ENCODE measurements at places on chromosomes 11 and 22.

DNA sequence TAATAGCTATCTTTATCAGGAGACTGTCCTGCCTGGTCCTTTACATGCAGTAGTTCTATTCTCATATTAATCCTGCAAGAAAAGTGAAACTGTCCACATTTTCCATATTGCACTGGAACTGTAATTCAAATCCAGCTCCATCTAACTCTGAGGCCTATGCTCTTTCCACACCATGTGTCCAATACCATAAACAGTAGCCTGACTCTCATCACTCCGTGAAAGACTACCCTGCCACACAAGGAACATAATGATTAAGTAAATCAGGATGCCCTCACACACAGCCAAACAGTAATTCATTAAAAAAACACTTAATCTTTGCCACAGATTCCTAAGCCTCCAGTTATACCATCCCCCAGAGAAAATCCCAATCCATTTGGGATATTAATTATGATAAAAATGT is 285.3 kb upstream of the PITPNB start:
- no peak for DNase-seq

- peak; percentile 87 for DNase-seq
These were observed 29.0 kb downstream of the TTLL1 start for GRCh38 chr22:43060183-43060582.

GRCh38 chr11:60455531-60456042 is at the start of gene MS4A1:
TSS of gene MS4A1 (plus strand) at chr11:60455847. CDS start at chr11:60462375, 6,528 bp downstream.
- no peak for DNase-seq

- peak; percentile 44 for DNase-seq
These were observed 149.8 kb downstream of the CCDC34 start for GRCh38 chr11:27213232-27213660.

- no peak for DNase-seq
These were observed 385.0 kb downstream of the CTTN start for GRCh38 chr11:70783356-70783755.

GRCh38 chr11:64919627-64920026 is 2.6 kb upstream of the ATG2A start:
- DNase-seq = no peak

DNA sequence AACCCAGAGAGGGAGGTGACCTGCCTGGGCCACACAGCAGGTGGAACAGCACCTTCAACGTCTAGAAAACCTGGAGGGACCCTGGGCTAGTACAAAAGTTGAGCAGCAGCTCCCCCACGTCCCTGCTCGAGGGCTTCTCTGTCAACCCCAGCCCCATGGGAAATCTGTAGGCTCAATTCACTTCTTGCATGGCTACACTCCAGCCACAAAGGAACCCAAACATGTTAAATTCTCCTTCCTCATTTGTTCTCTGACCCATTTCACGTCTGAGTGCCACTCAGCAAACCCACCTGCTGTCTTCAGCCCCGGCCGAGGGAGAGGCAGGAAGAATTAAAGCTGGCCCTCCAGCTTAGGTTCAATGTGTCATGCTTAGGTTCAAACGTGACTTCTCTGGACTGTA is 418.5 kb downstream of the MIAT start:
- no peak for DNase-seq

- peak; percentile 93 for DNase-seq
These were observed 58.2 kb upstream of the THY1 start for GRCh38 chr11:119481021-119481666.

- no peak for DNase-seq
These were observed 8.8 kb upstream of the ST14 start for GRCh38 chr11:130150790-130151189.

DNA sequence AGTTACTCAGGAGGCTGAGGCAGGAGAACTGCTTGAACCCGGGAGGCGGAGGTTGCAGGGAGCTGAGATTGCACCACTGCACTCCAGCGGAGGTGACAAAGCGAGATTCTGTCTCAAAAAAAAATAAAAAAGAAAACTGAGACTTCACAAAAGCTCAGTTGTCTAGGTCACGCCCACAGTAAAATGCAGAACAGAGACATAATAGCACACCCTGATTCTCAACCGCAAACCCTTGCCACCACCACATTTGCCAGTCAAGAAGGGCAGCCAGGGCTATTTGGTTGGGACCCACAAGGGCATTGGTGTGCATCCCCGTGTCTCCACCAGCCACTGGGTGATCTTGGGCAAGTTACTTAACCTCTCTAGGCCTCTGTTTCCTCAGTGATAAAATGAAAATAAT is 25.4 kb downstream of the CREB3L1 start:
- DNase-seq = no peak

GRCh38 chr11:832529-833113 is at the start of gene CD151:
TSS of gene CD151 (plus strand) at chr11:832952. CDS start at chr11:836070, 3,118 bp downstream.
- peak; percentile 81 for DNase-seq

GRCh38 chr22:49255154-49255553 is 572.5 kb downstream of the BRD1 start:
- DNase-seq = no peak

GRCh38 chr11:10379022-10379421 is 74.1 kb downstream of the ADM start:
- peak; percentile 41 for DNase-seq

DNA sequence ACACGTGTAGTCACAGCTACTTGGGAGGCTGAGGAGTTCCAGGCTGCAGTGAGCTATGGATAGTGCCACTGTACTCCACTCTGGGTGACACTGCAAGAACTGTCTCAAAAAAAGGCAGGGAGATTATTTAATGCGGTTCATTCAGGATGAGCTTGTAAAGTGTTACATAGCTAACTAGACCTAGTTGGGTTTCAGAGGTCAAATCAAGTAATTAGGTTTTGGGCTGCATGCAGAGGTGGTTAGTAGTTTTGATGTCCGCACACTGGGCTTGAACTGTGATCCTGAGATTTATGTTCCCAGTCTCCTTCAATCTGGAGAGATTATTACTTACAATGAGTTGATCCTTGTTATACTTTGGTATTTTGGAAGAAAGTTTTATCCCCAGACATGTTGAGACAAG is 2.1 kb upstream of the RBM4 start:
- no peak for DNase-seq

DNA sequence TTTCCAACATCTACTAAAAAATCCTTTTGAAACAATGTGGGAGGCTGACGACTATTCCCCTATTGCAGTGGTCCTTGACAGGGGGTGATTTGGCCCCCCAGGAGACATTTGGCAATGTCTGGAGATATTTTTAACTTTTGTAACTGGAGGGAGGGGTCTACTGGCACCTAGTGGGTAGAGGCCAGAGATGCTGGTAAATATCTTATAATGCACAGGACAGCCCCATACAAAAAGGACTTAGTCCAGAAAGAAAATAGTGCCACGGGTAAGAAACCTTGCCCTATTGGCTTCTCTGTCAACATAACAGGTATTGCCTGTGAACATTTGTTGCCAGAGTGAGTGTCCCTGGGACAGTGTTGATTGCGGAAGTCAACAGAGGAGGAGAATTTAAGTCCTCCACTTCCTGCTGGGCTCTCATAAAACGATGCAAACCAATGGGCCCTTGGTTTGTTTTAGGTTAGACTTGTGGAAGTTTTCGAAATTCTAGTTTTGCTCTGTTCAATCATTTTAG is 101.6 kb downstream of the MAML2 start:
- no peak for DNase-seq

- DNase-seq = no peak
These were observed 1376.0 kb downstream of the TBC1D22A start for GRCh38 chr22:48138427-48138826.

DNA sequence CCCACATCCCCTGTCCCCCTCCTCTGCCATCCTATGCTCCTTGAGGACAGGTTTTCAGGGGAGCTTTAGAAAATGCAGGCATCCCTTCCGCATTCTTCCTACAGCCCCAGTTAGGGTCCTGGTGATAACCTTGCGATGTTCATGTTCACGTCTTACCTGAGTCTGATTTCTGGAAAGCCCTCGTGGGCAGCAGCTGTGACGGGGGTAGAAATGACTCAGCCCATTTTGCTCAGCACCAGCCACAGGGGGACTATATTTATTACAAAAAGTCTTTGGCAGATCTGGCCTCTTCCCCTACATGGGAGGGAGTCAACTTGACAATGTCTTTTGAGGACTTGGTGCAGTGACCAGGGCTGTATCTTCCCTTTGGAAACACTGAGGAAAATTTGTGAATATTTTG is 12.3 kb downstream of the PKNOX2 start:
- DNase-seq = no peak

DNA sequence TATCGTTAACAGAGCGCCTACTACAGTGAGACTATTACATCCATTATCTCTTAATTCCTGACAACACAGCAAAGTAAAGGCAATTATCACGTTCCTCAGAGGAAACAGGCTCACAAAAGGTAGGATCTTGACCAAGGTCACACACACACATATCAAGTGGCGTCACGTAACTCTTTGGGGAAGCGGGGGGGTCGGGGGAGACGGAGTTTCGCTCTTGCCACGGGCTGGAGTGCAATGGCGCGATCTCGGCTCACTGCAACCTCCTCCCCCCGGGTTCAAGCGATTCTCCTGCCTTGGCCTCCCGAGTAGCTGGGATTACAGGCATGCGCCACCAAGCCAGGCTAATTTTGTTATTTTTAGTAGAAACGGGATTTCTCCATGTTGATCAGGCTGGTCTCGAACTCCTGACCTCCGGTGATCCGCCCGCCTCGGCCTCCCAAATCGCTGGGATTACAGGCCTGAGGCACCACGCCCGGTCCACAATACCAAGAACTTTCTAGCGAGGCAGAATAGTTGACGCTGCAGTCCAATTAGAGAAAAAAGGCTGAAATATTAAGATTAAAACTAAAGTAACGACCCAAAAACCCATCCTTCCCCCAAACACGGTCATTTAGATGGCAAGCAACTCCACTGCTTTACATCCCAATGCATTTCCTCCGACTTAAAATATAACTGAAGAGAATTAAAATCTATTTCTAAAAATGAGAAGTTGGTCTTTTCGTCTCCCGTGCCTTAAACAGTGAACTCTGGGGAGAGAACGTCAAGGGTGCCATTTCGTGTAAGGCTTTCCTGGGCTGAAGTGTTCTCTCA is 1.2 kb downstream of the DDX17 start:
- DNase-seq = peak; percentile 59

GRCh38 chr22:31680861-31681341 is 18.9 kb upstream of the PISD start:
- no peak for DNase-seq

- DNase-seq = no peak
These were observed 66.9 kb downstream of the KCNQ1 start for GRCh38 chr11:2511421-2512369.

GRCh38 chr11:96229354-96229977 is 113.5 kb downstream of the MAML2 start:
- DNase-seq = no peak

DNA sequence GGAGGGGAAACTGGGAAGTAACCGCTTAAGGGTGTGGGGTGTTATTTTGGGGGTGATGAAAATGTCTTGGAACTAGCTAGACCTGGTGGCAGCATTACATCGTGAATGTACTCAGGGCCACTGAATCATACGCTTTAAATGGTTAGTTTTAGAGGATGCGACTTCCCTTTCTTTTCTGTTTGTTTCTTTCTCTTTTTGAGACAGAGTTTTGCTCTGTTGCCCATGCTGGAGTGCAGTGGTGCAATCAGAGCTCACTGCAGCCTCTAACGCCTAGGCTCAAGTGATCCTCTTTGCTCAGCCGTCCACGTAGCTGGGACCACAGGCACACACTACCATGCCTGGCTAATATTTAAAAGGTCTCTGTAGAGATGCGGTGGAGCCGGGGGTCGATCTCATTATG is 5.6 kb upstream of the MIAT start:
- no peak for DNase-seq

DNA sequence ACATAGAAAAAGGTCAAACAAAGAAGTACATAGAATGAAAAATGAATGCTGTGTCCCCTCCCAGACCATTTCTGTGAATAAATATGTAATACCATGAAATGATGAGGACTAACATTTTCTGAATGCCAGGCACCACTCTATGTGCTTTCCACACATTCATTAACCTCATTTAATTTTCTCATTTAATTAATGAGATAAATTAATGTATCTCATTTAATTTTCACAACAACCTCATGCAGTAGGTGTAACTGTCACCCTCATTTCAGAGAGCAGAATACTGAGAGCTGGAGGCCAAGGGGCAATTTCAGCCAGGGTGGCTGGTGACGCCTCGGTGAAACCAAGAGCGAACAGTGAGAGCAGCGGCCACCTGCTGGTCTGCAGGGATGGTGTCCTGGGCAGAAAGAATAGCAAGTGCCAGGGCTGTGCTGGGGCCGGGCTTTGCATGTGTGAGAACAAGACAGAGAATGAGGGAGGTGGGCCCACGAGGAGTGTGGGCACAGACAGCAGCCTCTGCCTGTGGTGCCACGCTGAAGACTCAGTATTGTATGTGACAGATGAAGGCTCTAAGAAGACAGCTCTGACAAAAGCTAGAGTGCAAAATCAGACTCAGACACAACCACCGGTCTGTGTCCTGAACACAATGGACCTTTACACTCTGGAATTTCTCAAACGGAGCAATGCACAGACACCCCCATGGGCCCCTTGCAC is 1.8 kb upstream of the SERPIND1 start:
- peak; percentile 23 for DNase-seq

- DNase-seq = no peak
These were observed 964.9 kb upstream of the CCDC90B start for GRCh38 chr11:84250834-84251613.

- DNase-seq = no peak
These were observed 62.2 kb downstream of the PKNOX2 start for GRCh38 chr11:125226706-125227105.

GRCh38 chr11:45739866-45740265 is 65.1 kb upstream of the SLC35C1 start:
- DNase-seq = no peak

DNA sequence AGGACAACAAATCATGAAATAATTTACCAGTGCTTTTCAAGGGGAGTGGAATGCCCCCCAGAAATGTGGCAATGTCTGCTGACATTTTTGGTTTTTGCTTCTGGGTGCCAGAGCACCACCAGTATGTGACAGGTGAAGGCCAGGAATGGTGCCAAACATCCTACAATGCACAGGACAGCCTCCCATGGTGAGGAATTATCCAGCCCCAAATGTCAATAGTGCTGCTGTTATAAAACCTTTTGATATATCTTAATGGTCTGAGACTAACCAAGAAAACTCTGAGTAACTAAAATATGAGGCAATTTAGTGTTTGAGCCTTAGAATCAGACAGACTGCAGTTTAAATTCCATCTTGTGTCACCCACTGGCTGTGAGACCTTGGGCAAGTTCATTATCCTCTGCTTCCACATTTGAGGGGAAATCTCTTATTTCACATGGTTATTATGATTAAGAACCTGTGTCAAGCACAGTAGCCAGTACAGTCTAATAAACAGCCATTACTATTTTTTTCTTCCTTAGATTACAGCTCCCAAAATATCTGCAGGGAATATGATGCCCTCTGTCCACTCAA is 69.5 kb downstream of the AMBRA1 start:
- no peak for DNase-seq

DNA sequence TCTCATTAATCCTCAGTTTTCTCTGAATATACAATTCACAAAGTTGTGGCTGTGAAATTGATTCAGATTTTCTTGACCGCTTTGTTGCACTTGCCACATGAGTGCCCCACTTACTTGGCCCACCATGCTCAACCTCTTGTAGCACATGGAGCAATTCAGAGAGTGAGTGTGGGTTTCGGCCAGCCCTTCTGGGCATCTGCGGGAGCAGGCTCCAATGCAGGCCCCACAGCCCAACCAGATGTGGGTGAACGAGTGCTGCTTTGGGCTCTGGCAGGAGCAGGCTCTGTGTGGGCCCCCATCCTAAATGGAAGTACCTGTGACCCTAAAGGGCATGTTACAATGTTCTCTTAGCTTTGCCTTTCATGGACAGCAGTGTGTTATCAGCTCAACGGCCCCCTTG is 2338.6 kb downstream of the LRRC4C start:
- no peak for DNase-seq

GRCh38 chr11:2142762-2143202 is 3.6 kb upstream of the IGF2 start:
- no peak for DNase-seq

All from ELF-1 (cell line).